ENCODE measurements at places on chromosomes 1 and 21. TPM values are rescaled to one million over a fixed set of nuclear protein-coding genes. Genes with fewer than 3 reads are reported as not detected.

The HFM1 gene
- 8.3 TPM for total RNA-seq

The RASSF5 gene
- total RNA-seq: 50.7 TPM

The BECN2 gene
- total RNA-seq: not detected

The PDZK1 gene
- total RNA-seq: not detected

The SOX13 gene
- 39.7 TPM for total RNA-seq

GRCh38 chr1:27391511-27392095 is 819 bp upstream of the GPR3 start:
- no peak overlapping the region for H3K4me3 ChIP-seq
- no peak overlapping the region for H3K27ac ChIP-seq
- H3K27me3 ChIP-seq: no peaks in the 10 kb centered on the region
- H3K4me1 ChIP-seq: no peaks in the 10 kb centered on the region

- no peak overlapping the region for H3K4me3 ChIP-seq
- no peaks in the 10 kb centered on the region for H3K36me3 ChIP-seq
- no peak overlapping the region for H3K27ac ChIP-seq
- H3K27me3 ChIP-seq: no peaks in the 10 kb centered on the region
- H3K4me1 ChIP-seq: peaks cover 23% of the 10 kb centered on the region
Observed at GRCh38 chr1:6270401-6270800, 9.5 kb upstream of the GPR153 start.

GRCh38 chr21:38993561-38993960 is 187.8 kb downstream of the ETS2 start:
- peaks cover 46% of the 10 kb centered on the region for H3K4me1 ChIP-seq
- H3K27me3 ChIP-seq: no peaks in the 10 kb centered on the region
- peak; percentile 95 for DNase-seq
- H3K36me3 ChIP-seq: no peaks in the 10 kb centered on the region
- peak overlapping the region; percentile 66 for H3K27ac ChIP-seq
- H3K4me3 ChIP-seq: no peak overlapping the region

DNA sequence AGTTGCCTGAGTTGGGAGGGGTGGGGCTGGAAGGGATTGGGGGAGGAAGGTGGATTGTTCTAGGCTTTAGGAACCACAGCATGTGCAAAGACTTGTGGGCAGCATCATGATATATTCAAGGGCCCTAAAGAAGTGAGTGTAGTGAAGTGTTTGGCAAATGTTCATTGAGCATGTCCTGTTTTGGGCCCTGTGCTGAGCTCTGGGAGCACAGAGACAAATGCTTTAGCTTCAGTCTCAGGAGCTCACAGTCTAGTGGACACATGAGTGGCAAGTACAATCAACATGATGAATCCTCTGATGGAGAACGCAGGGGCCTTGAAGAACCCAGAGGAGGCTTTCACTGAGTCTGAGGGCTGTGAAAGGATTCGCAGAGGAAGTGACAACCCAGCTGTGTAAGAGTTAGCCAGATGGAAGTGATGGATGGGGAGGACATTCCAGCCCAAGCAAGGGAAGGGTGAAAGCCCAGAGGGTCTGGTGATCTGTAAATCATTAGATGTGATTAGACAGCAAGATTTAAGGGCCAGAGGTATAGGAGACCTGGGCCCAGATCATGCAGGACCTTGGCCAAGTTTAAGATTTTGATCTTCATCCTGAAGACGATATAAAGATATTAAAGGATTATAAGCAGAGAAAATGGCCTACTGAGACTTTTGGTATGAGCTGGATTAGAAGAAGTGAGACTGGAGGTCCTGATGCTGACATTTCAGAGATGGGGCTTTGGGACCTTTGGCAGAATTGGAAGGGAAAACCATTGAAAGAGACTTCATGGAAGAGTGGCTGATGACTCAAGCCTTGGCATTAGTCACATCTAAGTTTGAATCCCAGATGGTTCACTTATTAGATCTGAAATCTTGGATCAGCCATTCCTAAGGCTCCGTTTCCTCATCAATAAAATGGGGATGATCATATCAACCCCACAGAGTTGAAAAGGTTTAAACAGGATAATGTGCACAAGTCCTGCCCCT is 4.6 kb downstream of the IPO13 start:
- peaks cover 11% of the 10 kb centered on the region for H3K4me1 ChIP-seq
- H3K27ac ChIP-seq: no peak overlapping the region
- DNase-seq: no peak
- no peak overlapping the region for H3K4me3 ChIP-seq
- H3K36me3 ChIP-seq: no peaks in the 10 kb centered on the region

DNA sequence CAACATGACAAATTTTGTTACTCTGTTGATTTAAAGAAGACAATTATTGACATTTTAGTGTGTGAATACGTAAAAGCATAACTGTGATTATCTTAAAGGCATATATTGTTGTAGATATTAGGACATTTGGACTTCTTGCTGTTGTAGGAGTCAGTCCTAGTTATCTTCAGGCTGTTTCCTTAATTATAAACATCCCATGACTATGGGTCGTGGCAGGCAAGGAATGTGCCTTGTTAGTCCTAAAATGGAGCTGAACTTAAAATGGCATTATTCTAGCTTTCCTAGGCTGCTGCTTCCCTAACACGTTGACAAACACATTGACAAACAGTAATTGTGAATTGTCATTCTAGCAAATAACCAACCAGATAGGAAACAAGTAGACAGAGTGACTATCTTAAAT is 4.4 kb upstream of the MPZL1 start:
- H3K36me3 ChIP-seq: no peaks in the 10 kb centered on the region
- H3K27me3 ChIP-seq: no peaks in the 10 kb centered on the region
- H3K27ac ChIP-seq: no peak overlapping the region
- peaks cover 6% of the 10 kb centered on the region for H3K4me1 ChIP-seq
- no peak overlapping the region for H3K4me3 ChIP-seq
- no peak for DNase-seq

- H3K27me3 ChIP-seq: no peaks in the 10 kb centered on the region
- H3K27ac ChIP-seq: no peak overlapping the region
- no peak for DNase-seq
Observed at GRCh38 chr1:175172503-175172902, 20.1 kb downstream of the KIAA0040 start.

GRCh38 chr1:25700626-25701025 is 84.0 kb downstream of the MAN1C1 start:
- no peak overlapping the region for H3K4me3 ChIP-seq
- peaks cover 90% of the 10 kb centered on the region for H3K4me1 ChIP-seq
- peak; percentile 41 for DNase-seq
- no peaks in the 10 kb centered on the region for H3K27me3 ChIP-seq
- H3K36me3 ChIP-seq: no peaks in the 10 kb centered on the region
- peak overlapping the region; percentile 93 for H3K27ac ChIP-seq

- no peak overlapping the region for H3K27ac ChIP-seq
- no peak for DNase-seq
- peaks cover 8% of the 10 kb centered on the region for H3K27me3 ChIP-seq
- H3K4me3 ChIP-seq: no peak overlapping the region
Observed at GRCh38 chr1:227885135-227885647, 62.5 kb downstream of the WNT9A start.

DNA sequence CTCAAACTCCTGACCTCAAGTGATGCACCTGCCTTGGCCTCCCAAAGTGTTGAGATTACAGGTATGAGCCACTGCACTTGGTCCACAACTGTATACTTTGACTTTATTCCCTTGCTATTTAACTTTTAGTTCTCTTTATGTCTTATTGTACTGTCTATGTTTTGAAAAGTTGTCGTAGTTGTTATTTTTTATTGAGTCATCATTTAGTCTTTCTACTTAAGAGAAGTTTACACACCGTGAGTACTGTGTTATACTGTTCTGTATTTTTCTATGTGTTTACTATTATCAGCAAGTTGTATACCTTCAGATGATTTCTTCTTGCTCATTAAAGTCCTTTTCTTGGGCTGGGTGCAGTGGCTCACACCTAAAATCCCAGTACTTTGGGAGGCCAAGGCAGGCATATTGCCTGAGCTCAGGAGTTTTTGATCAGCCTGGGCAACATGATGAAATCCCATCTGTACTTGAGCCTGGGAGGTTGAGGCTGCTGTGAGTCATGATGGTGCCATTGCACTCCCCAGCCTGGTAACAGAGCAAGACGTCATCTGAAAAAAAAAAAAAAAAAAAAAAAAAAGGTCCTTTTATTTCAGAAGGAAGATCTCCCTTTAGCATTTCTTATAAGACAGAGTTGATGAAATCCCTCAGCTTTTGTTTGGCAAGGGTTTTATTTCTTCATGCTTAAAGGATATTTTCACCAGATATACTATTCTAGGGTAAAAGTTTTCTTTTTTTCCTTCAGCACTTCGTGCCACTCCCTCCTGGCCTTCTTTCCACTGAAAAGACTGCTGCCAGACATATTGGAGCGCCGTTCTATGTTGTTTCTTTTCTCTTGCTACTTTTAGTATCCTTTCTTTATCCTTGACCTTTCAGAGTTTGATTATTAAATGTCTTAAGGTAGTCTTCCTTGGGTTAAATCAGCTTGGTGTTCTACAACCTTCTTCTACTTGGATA is 47.6 kb downstream of the TNFSF18 start:
- H3K27ac ChIP-seq: no peak overlapping the region
- H3K36me3 ChIP-seq: no peaks in the 10 kb centered on the region
- peak; percentile 93 for DNase-seq
- H3K4me1 ChIP-seq: no peaks in the 10 kb centered on the region
- no peak overlapping the region for H3K4me3 ChIP-seq

DNA sequence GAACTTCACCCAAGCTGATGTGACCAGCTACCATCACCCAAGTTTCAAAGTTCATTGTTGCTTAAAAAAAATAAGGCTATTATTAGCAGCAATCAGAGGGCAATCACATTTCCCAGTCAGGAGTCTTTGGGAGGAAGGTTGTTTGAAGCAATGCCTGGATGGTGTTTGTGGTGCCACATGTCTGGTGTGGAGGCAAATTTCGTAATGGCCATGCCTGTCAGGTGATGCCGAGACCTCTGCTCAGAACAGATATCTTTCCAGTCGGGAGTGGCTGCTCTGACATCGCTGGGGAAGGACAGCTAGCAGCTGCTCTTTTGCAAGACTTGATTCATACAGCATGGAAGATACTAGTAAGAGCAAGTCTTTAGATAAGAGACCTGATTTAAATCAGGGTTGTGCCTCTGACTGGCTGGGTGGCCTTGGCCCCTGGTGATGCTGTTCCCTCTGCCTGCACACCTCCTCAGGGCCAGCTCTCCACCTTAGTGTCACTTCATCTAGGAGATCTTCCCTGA is 187.8 kb upstream of the JUN start:
- H3K4me1 ChIP-seq: peaks cover 14% of the 10 kb centered on the region
- H3K27ac ChIP-seq: no peak overlapping the region

- peak; percentile 47 for DNase-seq
- H3K4me3 ChIP-seq: no peak overlapping the region
- H3K36me3 ChIP-seq: no peaks in the 10 kb centered on the region
- H3K27me3 ChIP-seq: no peaks in the 10 kb centered on the region
- H3K4me1 ChIP-seq: peaks cover 5% of the 10 kb centered on the region
Observed at GRCh38 chr21:39715804-39716397, 29.1 kb upstream of the IGSF5 start.

DNA sequence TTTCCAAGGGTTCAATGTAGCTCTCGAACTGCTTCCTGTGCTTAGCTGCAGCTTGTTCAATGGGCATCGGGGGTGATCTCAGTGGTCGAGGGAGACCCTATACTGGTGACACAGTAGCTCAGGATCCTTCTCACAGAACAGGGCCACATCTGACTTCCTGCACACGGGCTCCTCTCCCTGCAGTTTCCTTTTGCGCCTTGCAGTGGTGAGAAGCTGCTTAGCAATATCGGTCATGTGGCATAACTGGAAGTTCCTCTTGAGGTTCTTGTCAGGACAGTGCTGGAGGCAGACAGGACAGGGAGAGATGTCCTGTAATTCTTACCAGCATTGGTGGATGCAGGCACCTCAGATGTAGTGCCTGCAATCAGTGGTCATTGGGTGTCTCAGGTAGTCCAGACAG is 140.5 kb upstream of the MAP1LC3C start:
- DNase-seq: no peak
- no peak overlapping the region for H3K27ac ChIP-seq
- no peaks in the 10 kb centered on the region for H3K4me1 ChIP-seq
- no peaks in the 10 kb centered on the region for H3K36me3 ChIP-seq

- no peak for DNase-seq
- peaks cover 9% of the 10 kb centered on the region for H3K4me1 ChIP-seq
- no peaks in the 10 kb centered on the region for H3K36me3 ChIP-seq
- H3K27ac ChIP-seq: no peak overlapping the region
- H3K27me3 ChIP-seq: peaks cover 10% of the 10 kb centered on the region
Observed at GRCh38 chr1:213779228-213779627, 208.5 kb upstream of the PROX1 start.

DNA sequence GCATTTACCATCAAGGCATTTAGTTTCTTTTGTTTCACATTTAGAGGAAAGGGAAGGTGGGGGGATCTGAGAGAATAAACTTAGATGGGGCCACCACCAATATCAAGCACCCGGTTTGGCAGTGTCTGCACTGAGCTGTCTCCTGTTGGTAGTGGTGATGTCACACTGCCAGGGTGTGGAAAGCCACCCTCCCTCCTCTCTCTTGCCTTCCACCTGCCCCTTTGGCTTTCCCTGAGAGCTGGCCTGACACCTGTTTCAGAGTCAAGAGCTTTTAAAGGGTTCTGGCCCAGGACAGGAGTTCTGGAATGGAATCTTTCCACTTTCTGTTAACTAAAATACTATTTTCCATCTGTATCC is 13.4 kb downstream of the ATF3 start:
- peaks cover 3% of the 10 kb centered on the region for H3K36me3 ChIP-seq
- no peak overlapping the region for H3K27ac ChIP-seq
- no peak for DNase-seq
- no peaks in the 10 kb centered on the region for H3K4me1 ChIP-seq

DNA sequence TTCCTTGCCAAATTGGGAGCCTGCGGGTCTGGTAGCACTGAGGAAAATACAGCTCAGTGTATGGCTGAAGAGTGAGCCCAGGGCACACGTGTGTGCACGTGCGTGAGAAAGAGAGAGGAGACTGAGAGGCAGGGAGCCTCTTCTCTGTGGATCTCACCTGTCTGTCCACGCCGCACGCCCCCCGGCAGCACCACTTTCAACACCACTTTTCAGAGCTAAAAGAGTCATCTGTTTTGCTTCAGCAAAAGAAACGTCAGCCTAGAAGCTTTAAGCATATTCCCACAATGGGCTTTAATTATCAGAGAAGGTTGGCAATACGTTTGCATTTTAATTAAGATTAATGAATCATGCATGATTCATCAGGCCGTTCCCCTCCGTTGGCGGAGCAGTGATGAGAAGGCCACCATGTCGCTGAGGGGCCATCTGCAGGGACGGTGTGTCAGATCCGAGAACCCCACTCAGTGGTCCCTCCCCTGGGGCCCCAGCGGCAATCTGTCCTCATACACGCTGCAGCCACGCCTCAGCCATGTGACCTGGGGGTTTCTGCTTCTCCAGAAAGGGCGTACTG is 56.8 kb downstream of the SIK1 start:
- no peaks in the 10 kb centered on the region for H3K27me3 ChIP-seq
- no peak for DNase-seq
- no peak overlapping the region for H3K4me3 ChIP-seq
- peaks cover 14% of the 10 kb centered on the region for H3K4me1 ChIP-seq
- H3K27ac ChIP-seq: no peak overlapping the region
